ENCODE measurements at places on chromosomes 2 and 18. TPM values are rescaled to one million over a fixed set of nuclear protein-coding genes. Genes with fewer than 3 reads are reported as not detected.

Gene CENPA
- 12.6 TPM for total RNA-seq

Gene PROKR1
- not detected for total RNA-seq

Gene NXPH2
- total RNA-seq, result not detected

Gene IL1A
- 37.0 TPM for total RNA-seq

Gene CFC1
- total RNA-seq, result not detected

Gene CNRIP1
- 0.33 TPM for total RNA-seq

Gene RAX
- total RNA-seq, result not detected

Gene NT5DC4
- total RNA-seq, result not detected

Gene CDK15
- total RNA-seq, result not detected

Gene C2orf72
- total RNA-seq, result not detected

Gene TOGARAM2
- not detected for total RNA-seq

Gene ARHGAP28
- total RNA-seq, result 1.4 TPM

Gene DPP4
- total RNA-seq, result 0.35 TPM
